IPS DF 19.7 (cell line): ENCODE measurements at places on chromosomes 16 and 17.

GRCh38 chr17:66849851-66850580 is 15.1 kb downstream of the CACNG5 start:
- no peak for DNase-seq

- no peak for DNase-seq
Measured at GRCh38 chr16:81841722-81842121, 62.6 kb downstream of the PLCG2 start.

GRCh38 chr17:69405096-69405495 is 9.4 kb upstream of the MAP2K6 start:
- no peak for DNase-seq

DNA sequence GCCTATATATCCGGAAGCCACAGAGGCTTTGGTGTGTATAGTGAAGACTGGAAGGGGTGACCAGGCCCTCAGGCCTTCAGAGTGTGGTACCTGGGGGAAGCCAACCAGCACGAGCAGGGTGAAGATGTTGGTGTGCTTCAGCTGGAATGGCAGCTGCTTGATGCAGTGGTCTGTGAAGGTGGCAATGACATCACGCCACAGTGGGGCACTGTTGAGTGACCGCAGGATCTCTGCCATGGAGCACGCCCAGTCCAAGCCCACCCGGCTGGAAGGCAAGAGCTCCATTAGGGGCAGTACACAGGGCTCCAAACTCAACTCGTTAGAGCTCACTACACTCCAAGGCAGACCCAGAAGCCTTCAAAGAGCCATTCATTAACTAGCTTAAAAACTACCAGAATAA is 68.5 kb upstream of the ATP2A3 start:
- DNase-seq, result no peak

DNA sequence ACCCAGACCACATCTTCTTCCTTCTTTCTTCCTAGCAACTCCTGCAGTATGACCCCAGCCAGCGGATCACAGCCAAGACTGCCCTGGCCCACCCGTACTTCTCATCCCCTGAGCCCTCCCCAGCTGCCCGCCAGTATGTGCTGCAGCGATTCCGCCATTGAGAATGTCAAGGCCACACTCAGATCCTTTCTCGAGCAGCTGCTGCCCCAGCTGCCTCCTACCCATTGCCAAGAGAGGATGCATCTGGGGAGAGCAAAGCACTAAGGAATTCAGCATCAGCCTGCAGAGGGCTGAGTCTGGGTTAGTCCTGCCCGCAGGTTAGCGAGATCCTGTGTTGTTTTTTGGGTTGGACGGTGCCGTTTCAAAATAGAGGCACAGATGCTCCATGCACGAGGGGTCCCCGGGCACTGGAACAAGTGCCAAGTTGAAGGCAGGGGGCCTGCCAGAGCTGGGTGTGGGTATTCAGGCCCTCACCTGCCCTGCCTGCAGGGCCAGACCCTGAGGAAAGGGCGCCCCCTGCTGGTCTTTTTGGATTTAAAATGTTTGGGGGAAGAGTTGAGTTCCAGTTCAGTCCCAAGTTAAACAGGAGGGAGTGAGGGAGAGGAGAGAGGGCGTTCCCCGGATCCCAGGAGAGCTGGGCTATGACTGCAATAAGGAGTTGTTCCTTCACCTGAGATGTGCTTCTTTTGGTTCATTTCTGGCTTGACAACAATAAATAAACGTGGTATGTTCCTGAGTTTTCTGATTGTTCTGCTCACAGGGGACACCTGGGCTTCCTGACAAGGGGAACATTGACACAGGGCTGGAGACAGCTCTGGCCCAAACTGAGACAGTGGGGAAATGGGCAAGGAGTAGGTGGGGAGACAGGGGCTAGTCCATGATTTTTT is 4.9 kb downstream of the CDK3 start:
- no peak for DNase-seq

DNA sequence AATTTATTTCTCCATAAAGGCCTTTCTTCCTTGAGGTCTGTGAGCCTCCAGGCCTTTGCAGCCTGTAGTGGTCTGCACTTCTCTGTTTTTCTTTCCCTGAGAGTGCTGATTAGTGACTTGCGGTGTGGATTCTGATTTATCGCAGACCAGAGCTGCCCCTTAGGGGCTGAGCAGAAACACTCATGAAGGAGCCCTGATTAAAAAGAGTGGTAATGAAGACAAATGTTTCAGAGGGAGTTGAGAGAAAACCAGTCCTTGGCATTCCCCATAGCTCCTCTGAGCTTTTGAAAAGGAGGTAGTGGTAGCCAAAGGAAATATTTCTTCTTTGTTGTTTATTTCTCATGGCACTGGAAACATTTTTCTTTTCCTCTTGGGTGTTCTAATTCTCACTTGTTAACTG is 268.1 kb upstream of the TBX2 start:
- DNase-seq, result no peak

DNA sequence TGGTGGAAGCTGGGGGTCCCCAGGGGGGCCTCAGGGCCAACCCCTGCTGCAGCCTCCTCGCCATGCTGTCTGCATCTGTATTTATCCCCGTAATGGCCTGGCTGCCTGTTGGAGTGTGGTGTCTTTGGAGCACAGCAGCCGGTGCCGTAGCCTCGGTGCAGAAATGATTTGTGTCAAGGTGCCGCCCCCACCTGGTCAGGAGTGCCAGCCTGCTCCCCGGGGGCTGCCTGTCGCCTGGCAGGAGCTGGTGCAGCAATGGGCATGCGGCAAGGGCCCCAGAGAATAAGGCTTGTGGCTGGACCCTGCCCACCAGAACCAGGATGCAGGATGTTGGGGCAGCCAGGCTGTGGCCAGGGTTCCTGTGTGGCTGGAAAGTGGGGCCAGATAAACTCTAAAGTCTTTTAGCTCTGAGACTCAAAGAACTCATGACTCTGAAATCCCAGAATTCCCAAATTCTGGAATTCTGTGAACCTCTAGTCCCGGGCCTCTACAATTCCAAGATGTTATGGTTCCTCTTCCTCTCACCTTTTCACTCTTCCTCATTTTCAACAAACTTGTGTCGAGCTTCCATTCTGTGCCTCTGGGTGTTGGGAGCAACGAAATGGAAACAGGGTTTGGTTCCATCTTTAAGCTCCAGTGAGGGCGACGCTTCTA is 5.9 kb downstream of the CPNE2 start:
- no peak for DNase-seq

DNA sequence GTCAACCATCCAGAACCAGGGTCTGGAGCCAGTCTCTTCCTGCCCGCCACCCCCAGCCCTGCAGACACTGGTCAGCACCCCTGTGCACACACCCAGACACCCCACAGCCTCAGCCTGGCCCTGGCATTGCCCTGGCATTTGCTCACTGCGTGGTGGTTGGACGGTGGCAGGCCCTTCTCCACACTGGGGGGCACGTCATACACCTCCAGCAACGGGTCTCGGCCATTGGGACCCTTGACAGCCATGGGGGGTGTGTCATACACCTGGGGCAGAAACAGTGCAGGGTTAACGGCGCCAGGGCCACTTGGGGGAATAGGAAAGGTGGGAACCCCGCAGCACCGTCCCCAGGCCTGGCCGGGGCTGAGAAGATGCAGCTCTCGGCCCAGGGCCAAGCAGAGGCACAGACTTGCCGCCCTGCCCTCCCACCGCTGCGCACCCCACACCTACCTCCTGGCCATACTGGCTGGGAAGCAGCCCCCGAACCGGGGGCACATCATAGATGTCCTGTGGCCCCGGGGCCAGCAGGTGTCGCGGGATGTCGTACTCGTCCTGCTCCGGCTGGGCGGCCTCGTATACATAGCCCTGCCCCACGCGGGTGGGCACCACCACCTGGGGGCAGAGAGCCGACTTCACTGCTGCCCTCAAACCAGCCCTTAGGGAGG is 14.6 kb downstream of the BCAR1 start:
- DNase-seq, result no peak

GRCh38 chr16:30619202-30619601 is 9.0 kb upstream of the ZNF689 start:
- no peak for DNase-seq

- DNase-seq, result no peak
Measured at GRCh38 chr17:34527908-34528470, 51.4 kb upstream of the TMEM132E start.

DNA sequence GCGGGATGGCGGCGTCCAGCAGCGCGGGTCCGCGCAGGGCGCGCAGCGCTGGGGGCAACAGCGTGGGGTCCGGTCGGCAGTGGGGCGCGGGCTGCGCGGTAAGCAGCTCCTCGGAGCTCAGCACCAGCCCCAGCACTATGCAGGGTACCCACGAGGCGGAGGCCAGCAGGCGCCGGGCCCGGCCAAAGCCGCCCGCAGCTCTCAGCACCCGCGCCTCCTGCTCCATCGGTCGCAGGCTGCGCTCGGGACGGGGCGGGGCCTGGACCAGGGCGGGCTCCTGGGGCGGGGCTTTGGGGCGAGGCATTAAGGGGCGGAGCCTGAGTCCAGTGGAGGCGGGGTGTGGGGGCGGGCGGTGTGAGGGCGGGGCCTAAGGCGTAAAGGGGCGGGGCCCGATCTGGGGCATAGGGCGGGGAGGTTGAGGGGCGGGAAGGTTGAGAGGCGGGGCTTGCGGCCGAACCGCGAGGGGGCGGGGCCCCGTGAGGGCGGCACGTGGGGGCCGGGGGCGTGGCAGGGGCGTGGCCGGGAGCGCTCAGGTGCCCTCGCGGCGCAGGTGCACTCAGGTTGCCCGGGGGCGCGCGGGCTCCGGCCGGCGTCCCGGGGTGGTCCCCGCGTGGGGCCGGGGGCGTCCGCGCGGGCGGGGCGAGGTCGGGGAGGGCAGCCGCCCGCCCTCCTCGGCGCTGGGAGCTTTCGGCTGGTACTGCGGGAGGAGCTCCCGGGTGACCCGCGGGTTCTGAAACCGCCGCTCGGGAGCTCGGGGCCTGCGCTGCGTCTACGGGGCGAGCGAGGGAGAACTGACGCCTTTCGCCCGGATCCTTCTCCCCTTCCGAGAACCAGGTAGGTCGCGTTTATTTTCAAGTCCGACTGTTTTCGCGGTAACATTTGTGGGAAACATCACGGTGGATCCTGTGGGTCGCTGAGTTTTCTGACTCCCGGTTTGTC is 1.4 kb upstream of the SLC22A31 start:
- DNase-seq, result no peak

GRCh38 chr16:89122322-89122851 is 28.7 kb downstream of the ACSF3 start:
- DNase-seq, result no peak

DNA sequence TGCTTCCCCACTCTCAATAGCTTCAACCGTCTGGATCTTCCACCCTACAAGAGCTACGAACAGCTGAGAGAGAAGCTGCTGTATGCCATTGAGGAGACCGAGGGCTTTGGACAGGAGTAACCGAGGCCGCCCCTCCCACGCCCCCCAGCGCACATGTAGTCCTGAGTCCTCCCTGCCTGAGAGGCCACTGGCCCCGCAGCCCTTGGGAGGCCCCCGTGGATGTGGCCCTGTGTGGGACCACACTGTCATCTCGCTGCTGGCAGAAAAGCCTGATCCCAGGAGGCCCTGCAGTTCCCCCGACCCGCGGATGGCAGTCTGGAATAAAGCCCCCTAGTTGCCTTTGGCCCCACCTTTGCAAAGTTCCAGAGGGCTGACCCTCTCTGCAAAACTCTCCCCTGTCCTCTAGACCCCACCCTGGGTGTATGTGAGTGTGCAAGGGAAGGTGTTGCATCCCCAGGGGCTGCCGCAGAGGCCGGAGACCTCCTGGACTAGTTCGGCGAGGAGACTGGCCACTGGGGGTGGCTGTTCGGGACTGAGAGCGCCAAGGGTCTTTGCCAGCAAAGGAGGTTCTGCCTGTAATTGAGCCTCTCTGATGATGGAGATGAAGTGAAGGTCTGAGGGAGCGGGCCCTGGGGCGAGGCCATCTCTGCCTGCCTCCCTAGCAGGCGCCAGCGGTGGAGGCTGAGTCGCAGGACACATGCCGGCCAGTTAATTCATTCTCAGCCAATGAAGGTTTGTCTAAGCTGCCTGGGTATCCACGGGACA is 11.1 kb upstream of the CLEC18A start:
- no peak for DNase-seq

DNA sequence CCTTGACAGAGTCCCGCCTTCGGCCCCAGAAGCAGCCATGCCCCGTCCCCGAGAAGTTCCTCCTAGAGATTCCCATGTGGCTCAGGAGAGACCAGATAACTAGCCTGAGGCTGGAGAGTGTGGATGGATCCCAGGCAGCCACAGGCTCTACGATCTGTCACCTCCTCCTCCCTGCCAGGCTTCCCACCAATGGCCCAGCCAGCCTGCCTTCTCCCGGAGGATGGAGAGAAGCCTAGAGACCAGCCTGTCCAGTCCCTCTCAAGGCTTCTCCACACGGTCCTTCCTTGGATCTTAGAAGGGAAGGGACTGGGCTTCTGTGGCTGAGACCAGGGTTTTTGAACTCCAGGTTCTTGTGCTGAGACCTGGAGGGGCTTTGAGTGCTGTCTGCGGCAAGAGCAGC is 1.6 kb upstream of the SMTNL2 start:
- DNase-seq, result no peak

- no peak for DNase-seq
Measured at GRCh38 chr16:1429012-1429411, 1.9 kb upstream of the PERCC1 start.

GRCh38 chr17:6455321-6455705 is 11.1 kb downstream of the PIMREG start:
- DNase-seq, result no peak

DNA sequence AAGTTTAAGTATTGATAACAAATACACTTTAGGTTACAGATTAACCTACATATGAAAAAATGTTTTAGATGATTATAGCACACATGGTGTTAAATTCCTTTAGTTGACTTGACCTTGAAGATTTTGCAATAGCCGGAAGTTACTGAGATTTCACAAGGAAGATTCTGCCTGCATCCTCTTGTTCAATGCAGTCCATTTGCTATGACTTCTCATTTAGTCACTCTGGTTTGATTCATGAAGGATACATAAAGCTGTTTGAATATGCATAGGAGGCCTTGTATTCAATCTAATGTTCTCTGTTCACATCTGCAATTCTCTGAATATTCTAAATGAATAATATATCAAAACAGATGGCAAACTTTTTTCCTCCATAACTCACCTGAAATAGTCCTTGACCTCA is 870.2 kb upstream of the GOT2 start:
- no peak for DNase-seq

DNA sequence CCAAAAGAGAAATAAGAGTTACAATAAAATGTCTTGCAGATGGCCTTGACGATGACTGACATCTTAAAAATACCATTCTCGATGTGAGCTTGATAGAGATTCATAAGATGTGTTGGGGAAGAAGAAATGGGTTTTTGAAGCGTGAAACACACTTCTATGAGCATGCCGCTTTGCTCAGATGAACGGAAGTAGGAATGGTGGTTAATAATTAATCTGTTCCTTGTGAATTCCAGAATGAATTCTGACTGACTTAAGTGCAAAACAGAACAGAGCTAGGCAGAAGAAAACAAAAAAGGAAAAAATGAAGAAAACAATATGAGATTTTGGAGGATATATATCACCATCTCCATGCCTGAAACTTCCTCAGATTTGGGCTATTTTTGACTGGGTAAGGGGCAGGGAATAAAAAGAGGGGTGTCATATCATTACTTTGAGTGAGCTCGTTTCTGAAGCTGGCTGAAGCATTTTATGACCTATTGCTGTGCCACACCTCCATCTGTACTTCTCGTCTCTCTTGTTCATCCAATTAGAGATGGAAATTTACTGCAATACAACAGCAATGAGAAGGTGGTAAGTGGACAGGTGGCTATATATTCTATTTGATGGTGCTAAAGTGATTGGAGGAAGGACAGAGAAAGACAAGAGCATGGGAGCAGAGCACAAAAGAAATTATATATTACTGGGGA is 1152.0 kb upstream of the CDH8 start:
- no peak for DNase-seq
